ENCODE measurements at places on chromosomes 12 and 14.

- no peak for DNase-seq
- no peak overlapping the region for H3K4me3 ChIP-seq
- H3K27me3 ChIP-seq, result no peaks in the 10 kb centered on the region
- H3K36me3 ChIP-seq, result no peaks in the 10 kb centered on the region
- H3K27ac ChIP-seq, result no peak overlapping the region
- no peaks in the 10 kb centered on the region for H3K4me1 ChIP-seq
Observed at GRCh38 chr12:93272997-93273396, 104.7 kb upstream of the NUDT4 start.

GRCh38 chr12:106097011-106097410 is 41.7 kb downstream of the NUAK1 start:
- no peaks in the 10 kb centered on the region for H3K36me3 ChIP-seq
- no peaks in the 10 kb centered on the region for H3K4me1 ChIP-seq
- H3K4me3 ChIP-seq, result no peak overlapping the region
- no peak for DNase-seq
- H3K27me3 ChIP-seq, result peaks cover 4% of the 10 kb centered on the region

- no peaks in the 10 kb centered on the region for H3K4me1 ChIP-seq
- DNase-seq, result no peak
- no peaks in the 10 kb centered on the region for H3K36me3 ChIP-seq
- no peak overlapping the region for H3K4me3 ChIP-seq
- H3K27me3 ChIP-seq, result no peaks in the 10 kb centered on the region
Observed at GRCh38 chr14:104595911-104596450, 8.6 kb downstream of the TMEM179 start.

DNA sequence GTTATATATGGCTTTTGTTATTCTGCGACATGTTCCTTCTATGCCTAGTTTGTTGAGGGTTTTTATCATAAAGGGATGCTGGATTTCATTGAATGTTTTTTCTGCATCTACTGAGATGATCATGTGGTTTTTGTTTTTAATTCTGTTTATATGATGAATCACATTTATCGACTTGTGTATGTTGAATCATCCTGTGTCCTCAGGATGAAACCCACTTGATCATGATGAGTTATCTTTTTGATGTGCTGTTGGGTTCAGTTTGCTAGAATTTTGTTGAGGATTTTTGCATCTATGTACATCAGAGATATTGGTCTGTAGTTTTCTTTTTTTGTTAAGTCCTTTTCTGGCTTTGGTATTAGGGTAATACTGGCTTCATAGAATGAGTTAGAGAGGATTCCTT is 291.2 kb downstream of the AKAP6 start:
- H3K27ac ChIP-seq, result no peak overlapping the region
- no peak for DNase-seq
- H3K4me3 ChIP-seq, result no peak overlapping the region
- H3K27me3 ChIP-seq, result peaks cover 2% of the 10 kb centered on the region

DNA sequence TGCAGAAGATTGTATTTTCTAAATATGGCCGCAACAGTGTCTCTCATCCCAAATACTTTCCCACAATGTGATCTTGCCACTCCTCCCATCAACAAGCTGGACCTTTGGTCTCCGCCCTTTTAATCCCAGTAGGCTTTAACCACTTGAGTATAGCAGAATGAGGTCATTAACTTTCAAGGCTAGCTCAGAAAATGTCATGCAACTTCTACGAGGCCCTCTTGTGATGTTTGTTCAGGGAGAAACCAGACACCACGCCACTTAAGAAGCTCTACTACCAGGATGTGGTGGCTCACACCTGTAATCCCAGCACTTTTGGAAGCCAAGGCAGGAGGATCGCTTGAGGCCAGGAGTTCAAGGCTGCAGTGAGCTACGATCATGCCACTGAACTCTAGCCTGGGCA is 20.1 kb upstream of the OR6J1 start:
- no peaks in the 10 kb centered on the region for H3K36me3 ChIP-seq
- H3K27ac ChIP-seq, result no peak overlapping the region

DNA sequence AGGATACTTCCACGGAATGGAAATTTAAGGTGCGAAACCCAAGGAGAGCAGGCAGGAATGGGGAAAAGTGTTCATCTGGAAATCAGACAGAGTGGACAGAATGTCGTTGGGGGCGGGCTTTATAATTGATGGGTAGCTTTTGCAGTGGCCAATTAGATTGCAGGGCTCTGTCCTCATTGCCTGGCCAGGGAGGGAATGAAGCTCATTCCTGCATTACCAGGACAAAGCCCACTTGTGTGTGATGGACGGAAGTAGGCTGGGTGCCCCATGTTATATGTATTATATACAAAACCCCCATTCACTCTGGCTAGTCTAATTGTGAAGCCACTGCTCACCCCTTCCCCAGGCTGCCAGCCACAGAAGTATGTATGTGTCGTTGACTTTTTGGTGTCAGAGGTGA is 23.6 kb downstream of the ZNF664 start:
- no peak for DNase-seq
- no peaks in the 10 kb centered on the region for H3K4me1 ChIP-seq
- no peak overlapping the region for H3K4me3 ChIP-seq
- H3K36me3 ChIP-seq, result peaks cover 65% of the 10 kb centered on the region
- H3K27me3 ChIP-seq, result no peaks in the 10 kb centered on the region

GRCh38 chr12:101619858-101620761 is 25.3 kb downstream of the MYBPC1 start:
- H3K27ac ChIP-seq, result peak overlapping the region; percentile 61
- H3K36me3 ChIP-seq, result no peaks in the 10 kb centered on the region

Data from CD14-positive monocyte (primary cell).